Activated T-cell treated with anti-CD3 and anti-CD28 coated beads for 24 hours (primary cell): ENCODE measurements at places on chromosomes 5 and 9.

- DNase-seq: no peak
Measured at GRCh38 chr9:135644631-135645218, 5.4 kb upstream of the GLT6D1 start.

DNA sequence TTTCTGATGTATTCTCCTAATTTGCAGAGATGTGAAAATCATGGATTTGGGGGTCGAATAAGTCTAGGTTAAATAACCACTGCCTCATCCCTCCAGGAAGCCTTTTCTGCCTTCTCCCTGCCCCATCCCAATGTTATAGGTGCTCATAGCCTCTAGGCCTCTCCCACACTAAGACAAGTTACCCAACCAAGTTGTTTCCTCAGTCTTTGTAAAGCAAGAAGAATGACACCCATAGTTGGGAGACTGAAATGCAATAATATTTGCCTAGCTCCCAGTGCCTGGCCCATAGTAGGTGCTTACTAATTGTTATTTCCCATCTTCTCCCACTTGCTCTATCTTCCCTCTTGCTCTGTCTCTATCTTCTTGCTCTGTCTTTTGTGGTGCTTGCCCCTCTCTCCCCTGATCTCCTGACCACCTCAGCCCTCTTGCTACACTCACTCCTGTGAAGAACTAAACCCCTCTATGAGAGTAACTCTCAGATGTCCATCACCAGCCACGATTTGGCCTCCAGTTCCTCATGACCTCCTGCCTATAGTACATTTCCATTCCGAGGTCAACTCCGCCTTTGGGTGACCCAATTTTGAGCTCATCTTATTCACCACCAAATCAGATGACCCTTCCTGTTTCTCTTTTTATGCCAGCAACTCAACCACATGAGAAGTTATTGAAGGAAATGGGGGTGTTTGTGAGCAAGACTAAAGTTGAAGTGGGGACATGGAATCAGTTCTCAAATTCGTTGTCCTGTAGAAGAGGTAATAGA is 7.0 kb downstream of the AFAP1L1 start:
- DNase-seq: no peak

GRCh38 chr9:84264307-84265029 is 76.1 kb downstream of the SLC28A3 start:
- no peak for DNase-seq

GRCh38 chr9:89881431-89881830 is 276.6 kb downstream of the GADD45G start:
- DNase-seq: no peak

DNA sequence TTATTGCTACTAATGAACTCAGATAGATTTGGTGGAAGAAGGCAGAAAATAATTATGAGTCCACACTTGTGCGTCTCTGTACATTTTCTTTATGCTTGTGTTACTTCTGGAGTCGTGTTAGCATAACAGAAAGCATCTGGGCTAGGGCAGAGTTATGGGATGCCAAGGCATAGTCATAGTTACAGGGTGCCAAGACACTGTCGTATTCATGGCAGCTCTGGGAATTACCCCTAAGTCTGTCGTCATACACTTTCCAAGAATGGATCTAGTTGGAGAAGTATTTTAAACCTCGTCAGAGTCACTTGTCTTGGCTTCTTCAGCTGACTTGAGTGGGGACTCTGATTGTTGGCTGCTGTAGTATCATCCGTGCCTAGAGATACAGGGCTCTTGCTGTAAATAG is 27.7 kb downstream of the CAMK4 start:
- DNase-seq: no peak

DNA sequence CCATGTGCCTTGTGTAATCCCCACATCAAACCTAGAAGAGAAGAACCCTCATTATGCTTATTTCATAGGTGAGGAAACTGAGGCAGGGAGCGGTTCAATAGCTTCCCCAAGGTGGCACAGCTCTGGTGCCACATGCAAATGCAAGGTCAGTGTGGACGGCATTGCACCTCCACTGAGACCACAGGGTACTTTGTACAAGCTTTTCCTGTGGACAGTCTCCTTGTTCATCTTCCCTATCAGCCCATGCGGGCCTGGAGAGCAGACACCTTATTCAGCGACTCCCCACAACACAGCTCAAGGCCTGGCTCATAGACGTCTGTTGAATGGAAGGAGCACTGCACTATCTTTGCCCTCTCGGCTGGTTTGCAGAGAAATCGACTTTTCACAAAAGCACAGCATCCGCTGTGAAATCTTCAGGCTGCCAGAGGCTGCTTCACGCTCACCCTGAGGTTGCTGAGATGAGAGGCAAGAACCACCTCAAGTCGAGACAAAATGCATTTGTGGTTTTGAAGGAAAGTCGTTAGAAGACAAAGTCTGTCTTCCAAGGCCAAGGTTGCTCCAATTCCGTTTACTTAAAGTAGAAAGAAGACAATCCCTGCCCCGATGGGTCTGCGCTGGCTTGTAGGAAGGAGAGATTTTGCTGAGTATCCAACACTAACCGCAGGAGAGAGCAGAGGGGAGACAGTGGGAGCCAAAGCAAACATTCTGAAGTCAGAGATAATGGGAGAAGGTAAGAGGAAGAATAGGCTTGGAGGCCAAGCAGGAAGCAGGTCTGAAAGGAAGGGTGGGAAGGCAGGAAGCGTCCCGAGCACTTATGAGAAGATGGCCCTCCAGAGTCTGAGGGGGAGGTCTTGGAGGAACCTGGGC is 34.2 kb upstream of the STRBP start:
- DNase-seq: no peak
